ENCODE measurements at places on chromosomes 7 and 10.
A peak's percentile ranks its signal among the peaks of the same experiment; 100 is the strongest.

- no peak for DNase-seq
Observed at GRCh38 chr10:3194871-3195270, 22.3 kb upstream of the PITRM1 start.

- DNase-seq, result no peak
Observed at GRCh38 chr10:29932991-29933390, 126.4 kb downstream of the JCAD start.

GRCh38 chr7:25384788-25385505, 156.7 kb upstream of the NPVF start:
- no peak for DNase-seq

DNA sequence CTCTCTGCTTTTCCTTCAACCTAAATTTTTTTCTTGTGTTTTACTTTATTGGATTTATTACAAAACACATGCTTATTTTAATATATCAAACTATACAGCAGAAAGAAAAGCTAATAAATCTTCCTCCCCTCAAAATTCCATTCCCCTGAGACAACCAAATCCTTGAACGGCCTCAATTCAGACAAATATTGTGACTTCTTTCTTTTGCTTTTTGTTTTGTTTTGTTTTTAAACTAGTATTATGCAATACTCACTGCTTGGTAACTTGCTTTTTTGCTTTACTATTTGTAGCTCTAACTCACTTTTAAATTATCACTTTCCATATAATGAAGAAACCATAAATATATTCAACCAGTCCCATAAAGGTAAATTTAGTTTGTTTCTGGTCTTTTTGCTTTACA, 59.4 kb upstream of the CDK1 start:
- DNase-seq, result peak; percentile 40

GRCh38 chr10:69780077-69780476, 21.6 kb upstream of the COL13A1 start:
- no peak for DNase-seq

GRCh38 chr10:77670817-77671443, 33.3 kb upstream of the KCNMA1 start:
- no peak for DNase-seq

DNA sequence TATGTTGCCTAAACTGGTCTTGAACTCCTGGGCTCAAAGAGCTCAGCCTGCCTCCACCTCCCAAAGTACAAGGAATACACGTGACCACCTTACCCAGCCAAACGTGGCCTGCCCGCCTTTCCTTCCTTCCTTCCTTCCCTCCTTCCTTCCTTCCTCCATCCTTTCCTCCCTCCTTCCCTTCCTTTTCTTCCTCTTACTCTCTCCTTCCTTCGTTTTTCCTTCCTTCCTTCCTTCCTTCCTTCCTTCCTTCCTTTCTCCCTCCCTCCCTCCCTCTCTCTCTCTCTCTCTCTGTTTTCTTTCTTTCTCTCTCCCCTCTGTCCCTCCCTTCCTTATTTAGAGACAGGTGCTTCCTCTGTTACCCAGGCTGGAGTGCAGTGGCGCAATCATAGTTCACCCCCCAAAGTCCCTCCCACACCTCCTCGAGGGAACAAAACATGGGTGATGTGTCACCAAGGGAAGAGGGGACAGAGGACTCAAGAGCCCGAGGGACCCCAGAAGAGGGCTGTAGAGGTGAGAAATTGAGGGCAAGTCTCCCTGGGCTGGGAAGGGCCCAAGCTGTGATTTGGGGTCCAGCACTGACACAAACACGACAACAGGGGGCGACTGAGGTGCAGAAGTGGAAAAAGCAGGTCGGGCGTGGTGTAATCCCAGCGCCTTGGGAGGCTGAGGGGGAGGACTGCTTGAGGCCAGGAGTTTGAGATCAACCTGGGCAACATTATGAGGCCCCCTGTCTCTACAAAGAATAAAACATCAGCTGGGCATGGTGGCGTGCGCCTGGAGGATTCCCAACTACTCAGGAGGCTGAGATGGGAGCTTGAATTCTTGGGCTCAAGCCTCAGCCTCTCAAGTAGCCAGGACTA, 28.1 kb downstream of the EPHB4 start:
- peak; percentile 68 for DNase-seq

- no peak for DNase-seq
Observed at GRCh38 chr10:22612318-22612717, 102.1 kb downstream of the PIP4K2A start.

DNA sequence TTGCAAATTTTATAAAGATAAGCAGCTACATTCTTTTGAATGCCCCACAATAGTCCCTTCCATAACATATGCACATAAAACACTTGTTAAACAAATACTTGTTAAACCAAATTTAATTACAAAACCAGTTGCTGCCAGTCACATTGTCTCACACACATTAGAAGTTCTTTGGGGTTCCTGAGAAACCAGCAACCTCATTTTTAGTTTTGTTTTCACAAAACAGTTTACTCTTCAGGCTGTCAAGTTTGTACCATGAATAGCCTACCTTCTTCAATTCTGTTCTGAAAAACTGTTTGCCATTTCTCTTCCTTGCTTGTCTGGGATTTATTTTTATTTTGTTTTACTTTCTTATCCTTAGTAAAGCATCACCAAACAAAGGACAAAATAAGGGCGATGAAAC, 176.5 kb upstream of the PHF14 start:
- DNase-seq, result no peak

GRCh38 chr7:116337800-116338199, 127.5 kb downstream of the TES start:
- no peak for DNase-seq

GRCh38 chr10:119575506-119575905, 21.3 kb downstream of the TIAL1 start:
- peak; percentile 26 for DNase-seq

DNA sequence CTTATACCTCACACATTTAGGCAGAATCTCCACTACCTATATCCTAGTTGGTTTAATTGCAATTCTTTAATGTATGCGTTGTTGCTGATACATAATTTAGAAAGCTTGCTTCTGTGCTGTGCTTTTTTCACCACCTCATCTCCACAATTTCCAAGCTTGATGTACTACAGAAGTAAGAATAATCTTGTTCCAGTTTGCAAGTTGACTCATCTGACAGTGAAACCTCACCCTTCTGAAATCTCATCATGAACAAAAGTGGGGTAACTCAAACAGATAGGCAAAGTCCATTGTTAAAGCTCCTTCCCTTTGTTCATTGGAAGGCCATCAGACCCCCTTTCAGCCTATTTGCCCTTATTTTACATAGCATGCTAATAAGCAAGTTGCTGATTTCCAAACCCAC, 13.6 kb downstream of the EIF4EBP2 start:
- no peak for DNase-seq

DNA sequence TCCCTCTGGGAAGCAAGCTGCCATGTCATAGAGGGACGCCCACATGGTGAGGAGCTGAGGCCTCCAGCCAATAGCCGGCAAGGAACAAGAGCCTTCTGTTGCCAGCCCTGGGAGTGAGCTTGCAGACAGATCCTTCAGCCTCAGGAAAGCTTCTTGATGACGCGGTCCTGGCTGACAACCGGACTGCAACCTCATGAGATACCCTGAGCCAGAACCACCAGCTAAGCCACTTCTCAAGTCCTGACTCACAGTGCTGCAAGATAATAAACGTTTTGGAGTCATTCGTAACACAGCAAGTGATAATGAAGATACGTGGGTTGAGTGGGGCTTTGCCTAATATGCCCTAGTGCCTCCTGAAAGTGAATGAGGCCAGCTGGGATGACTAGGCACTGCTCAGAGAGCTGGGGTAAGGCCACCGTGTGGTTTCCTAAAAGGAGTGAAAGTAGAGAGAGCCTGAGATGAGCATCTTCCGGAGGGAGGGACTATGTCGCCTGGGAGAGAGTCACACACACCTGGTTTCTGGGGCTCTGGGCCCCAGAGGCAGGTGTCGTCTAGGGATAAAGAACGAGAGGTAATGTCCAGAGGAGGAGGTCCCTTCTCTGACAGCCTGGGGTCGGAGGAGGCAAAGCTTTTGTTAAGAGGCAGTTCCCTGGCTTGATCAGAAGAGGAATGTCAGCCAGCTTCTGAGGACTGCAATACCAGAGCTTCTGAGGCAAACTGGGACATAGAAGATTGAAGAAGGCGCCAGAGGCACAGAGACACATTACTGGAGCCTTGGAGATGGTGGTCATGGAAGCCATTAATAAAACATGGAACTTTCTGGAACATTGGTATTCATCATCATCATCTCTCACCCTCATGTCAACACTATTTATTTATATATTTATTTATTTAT, 53.6 kb downstream of the PYROXD2 start:
- peak; percentile 95 for DNase-seq

DNA sequence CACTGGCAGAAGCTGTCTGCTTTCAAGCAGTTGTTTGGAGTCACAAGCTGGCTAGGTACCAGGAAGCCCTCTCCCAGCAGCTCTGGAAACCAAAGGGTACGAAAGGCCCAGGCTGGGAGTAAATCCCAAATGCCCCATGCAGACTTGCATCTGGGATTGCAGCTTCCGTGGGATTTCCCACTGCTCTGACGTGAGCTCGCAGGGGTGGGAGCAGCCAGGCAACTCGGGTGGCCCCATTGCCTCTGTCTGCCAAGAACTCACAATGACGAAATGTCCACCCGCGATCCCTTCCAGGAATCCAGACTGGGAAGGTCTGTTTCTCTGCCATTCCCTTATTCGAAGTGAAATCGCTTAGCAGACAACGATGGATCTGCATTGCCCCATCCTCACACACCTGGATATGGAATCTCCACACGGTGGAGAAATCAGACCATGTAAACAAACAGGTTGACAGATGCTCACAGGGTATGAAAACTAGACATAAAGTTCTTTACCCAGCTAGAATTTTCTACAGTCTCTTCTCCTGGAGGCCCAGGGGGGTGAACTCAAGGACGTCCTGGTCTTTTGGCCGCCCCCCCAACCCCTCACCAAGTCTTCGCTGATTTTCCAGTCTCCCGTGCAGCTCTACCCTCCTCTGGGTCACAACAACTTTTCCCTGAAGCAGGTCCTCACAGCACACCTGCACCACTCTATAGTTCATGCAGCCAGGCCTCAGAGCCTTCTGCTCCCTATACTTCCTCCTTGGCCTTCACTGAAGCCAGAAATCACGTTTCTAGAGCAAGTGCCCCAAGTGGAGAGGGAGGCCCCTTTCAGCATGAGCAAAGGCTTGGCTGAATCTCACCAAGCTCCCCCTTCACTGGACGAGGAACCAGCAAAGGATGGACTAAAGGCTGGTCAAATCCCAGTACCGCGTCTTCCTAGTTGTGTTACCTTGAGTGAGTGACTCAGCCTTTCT, 20.0 kb downstream of the SH3PXD2A start:
- peak; percentile 48 for DNase-seq

GRCh38 chr7:974172-974571, 1.2 kb downstream of the COX19 start:
- no peak for DNase-seq

DNA sequence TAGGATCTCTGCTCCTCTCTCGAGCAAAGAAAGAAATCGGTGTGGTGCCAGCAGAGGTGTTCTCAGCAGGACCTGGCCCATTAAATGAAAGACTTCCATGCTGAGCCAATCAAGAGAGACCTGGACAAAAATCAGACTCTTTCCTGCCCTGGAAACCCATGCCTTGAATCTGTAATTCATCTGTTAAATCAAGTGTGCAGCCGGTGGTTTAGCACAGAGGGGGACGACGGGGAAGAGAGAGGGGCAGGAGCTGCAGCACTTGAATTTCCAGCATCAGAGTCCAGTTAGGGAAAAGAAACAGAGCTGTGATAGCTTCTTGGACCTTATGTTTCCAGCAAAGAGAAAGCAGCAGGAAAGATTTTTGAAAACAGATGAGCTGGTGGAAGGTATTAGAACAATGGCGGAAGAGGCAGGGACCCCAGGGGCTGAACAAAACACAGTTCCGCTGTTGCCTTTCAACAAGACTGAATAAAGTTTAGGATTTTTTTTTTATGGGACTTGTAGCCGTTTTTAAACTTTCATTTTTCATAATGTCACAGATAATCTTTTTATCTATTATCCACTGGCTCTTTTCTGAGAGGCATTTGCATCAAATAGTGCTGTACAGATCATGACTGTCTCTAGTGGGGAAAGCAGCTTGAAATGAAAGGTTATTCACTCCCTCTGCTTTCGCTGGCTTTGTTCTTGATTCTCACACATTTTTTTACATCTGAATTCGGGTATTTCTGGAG, 543.6 kb upstream of the GALNT17 start:
- DNase-seq, result no peak

- peak; percentile 4 for DNase-seq
Observed at GRCh38 chr7:26022982-26023381, 129.0 kb upstream of the NFE2L3 start.

- DNase-seq, result peak; percentile 91
Observed at GRCh38 chr10:93376372-93377293, 105.5 kb downstream of the MYOF start.

DNA sequence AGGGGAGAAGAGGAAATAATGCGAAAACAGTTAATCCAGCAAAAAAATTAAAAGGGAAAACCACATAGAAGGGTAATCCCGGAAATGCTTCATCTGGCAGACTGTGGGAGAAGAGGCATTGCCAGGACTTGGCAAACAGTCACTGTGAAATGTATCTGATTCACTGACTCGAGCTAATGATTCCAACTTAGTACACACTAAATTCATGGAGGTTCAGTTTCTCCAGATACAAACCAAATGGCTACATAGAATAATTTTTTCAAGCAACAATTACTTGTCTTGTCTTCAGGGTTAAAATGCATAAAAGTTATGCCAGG, 36.4 kb downstream of the GDI2 start:
- peak; percentile 52 for DNase-seq

GRCh38 chr7:142611566-142612236, 137.6 kb upstream of the PRSS1 start:
- DNase-seq, result no peak

DNA sequence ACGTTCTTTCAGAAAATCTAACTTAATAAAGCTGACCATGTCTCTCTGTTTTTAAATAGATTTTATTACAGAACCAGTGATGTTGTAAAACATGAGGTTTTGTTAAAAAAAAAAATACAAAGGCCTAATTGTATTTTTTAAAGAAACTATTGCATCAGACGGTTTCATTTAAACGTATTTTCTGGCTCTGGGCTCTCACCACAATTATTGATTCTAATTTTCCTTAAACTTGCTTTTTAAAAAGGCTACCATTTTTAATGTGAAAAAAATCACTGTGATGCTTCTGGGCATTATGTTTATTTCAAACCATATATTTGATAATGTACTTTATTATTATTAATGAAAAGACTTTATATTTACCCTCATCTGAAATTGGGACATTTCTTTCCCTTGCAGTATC, 94.3 kb downstream of the CABCOCO1 start:
- DNase-seq, result no peak

DNA sequence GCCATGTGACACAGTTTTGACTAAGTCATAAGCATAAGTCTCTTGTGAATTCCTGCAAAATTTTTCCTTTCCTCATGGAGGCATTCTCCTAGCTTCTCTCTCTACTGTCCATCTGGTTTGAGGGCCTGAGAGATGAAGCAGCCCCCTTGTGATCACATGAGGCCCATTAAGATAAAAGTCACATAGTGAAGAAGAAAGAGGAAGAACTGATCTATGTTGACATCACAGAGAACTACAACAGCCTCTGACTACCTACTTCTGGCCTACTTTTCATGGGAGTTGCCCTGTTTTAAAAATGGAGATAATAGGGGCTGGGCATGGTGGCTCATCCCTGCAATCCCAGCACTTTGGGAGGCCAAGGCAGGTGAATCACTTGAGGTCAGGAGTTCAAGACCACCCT, 50.4 kb downstream of the TFEC start:
- no peak for DNase-seq

- DNase-seq, result no peak
Observed at GRCh38 chr10:66838656-66839055, 87.2 kb upstream of the LRRTM3 start.

Data from fibroblast of skin of scalp (primary cell).